KBM-7 (cell line): ENCODE measurements at places on chromosomes 5 and 9.

DNA sequence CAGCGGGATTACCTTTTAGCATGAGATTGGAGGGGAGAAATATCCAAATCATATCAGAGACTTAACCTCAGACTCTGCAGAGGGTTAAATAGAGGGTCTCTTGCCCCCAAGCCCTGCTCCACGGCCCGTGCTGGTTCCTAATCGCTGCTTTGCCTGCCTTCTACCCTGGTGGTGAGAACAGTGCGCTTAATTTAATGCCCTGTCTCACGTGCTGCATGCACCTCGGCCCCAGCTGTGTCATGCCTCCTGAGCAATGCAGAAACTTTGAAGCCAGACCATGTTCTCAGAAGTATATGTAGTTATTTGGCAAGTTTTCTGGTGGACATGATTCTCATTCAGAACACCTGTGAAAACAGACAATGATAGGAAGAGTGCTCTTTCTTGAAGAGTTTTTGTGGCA lies 1.4 kb downstream of the OTULIN start:
- peak; percentile 40 for DNase-seq

DNA sequence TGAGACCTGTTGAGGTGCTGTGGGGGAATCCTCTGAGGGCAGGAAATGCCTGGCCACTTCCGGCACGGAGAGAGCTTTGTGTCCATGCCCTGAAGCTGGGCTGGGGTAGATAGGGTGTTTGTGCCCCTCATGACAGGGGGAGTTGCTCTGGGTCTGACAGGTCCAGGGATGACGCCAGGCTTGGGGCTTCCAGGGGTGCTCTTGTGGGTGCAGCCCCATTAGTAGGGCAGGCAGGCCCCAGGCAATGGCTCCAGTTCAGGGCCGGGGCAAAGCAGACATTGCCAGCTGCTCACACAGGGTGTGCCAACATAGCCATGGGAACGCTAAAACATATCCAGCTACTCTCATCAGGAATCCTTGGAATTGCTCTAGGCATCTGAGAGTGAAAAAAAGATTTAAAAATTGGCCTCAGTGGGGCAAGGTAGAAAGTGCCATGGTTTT lies 21.1 kb downstream of the PITX1 start:
- no peak for DNase-seq

- no peak for DNase-seq
These were observed 735.9 kb upstream of the NUDT12 start for GRCh38 chr5:104298518-104298917.

DNA sequence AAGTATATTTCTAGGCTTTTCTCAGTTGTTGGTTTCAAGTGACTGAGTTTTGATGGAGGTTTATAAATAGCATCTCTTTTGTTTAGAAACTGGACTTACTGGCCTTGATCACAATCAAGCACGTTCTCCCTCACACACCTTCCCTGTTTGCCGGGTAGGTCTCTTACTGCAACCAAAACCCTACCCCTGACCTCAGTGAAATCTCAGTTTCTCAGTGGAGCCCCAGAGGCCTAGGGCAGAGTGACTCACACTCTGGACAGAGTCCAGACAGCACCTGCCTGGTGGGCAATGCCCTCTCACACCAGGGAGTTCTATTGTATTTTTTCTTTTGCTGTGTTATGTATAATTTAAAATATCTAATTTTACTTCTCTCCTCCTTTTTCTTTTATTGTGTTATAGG lies 48.4 kb upstream of the EPB41L4B start:
- DNase-seq = no peak

- DNase-seq = no peak
These were observed 8.9 kb upstream of the PTAR1 start for GRCh38 chr9:69768716-69769115.

GRCh38 chr9:131622523-131622922 lies 77.2 kb downstream of the PRRT1B start:
- peak; percentile 37 for DNase-seq

DNA sequence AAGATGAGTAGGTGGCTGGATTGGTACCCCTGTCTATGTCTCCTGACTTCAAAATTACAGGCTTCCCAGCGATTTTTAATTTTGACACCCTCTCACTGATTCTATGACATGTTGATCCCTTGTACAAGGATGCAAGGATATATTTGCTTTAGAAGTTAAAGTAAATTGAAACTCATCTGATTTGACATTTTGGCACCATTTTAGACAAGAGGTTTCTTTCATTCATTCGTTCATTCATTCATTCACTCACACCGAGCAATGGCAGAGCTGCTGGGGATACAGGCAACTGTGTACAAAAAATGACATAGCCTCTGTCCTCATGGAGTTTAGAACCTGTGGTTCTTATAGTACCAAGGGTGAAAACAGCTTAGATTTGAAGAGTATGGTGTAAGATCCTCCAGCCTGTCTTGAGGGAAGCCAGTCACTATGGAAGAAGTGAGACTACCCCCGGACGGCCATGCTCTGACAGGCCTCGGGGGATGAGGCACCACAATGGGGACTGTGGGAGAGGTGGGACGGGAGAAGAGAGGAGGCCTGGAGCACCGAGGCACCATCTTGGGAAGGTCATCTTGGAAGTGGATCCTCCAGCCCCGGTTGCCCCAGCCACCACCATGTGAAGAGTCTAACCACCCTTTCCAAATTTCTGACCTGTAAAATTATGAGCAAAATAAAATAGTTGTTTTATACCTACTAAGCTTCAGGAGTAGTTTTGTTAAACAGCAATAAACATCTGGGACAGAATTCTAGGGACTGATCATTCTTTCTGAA lies 16.2 kb downstream of the STC2 start:
- no peak for DNase-seq
